Head of caudate nucleus (tissue), 42 donors: ENCODE measurements at places on chromosomes 7 and 10.
A peak's percentile ranks its signal among the peaks of the same experiment; 100 is the strongest.

GRCh38 chr7:9863545-9863944, 1110.1 kb upstream of the PHF14 start:
- DNase-seq: no peak

DNA sequence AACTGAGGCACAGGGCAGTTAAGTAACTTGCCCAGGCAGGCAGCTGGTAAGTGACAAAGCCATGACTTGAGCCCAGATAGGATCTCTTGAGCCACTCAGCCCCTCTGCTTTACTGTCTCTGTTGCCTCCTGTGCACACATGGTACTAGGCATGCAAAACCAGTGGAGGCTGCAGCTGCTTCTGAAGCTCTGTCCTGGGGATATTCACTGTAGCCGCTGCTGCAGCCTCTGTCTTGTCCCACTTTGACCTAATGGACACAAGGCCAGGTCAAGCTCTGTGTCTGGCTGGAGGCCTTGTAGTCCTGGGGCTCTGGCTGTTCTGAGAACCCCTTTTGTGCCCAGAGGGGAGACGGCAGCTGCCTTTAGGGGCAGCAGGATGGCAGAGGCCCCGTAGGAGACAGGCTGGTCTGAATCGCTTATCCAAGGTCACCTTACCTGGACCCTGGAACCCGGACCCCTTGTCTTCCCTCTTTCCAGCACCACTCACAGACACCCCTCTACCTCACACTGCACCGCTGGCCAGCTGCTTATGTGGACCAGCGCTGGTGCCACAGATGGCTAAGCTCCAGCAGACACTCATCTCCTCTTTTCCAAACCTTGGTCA, 57.6 kb downstream of the TSPAN15 start:
- no peak for DNase-seq

- DNase-seq: peak; percentile 89
These were observed at the start of gene GRB10 for GRCh38 chr7:50782375-50783208. TSS of gene GRB10 (minus strand) at chr7:50782896. CDS start at chr7:50732322, 50,574 bp downstream.

DNA sequence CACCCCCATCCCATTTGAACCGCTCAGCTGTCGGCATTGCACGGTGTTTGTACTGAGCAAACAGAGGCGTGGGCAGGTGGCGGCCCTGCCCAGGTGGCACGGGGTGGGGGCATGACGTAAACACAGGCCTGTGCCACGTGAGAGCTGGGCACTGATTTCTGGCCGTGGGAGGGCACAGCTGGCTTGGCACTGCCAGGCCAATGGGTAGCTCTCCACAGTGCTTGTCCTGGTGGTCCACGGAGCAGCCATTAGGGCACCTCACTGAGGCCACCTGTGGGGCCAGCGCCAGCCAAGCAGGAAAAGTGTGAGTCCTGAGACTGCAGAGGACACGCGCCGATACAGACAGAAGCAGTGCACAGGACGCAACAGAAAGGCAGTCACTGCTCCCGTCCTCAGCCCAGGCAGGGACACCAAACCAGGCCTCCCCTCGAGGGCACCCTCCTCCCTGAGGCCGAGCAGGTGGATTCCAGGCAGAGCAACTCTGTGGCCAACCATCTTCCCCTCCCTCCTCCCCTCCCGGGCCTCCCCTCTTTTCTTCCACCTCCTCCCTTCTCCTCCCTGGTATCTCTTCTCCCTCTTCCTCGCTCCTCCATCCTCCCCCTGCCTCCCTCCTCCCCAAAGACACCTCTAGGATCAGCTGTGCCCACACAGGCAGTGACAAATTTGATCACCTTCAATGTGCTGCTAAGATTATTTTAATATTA, 258.7 kb downstream of the ELFN1 start:
- DNase-seq: no peak

GRCh38 chr10:119455609-119456434, 86.7 kb downstream of the RGS10 start:
- no peak for DNase-seq

- no peak for DNase-seq
These were observed 141.6 kb upstream of the AKR1E2 start for GRCh38 chr10:4684434-4684833.
